Glutamatergic neuron (in vitro differentiated cells): ENCODE measurements at places on chromosomes 7 and 10.
A peak's percentile ranks its signal among the peaks of the same experiment; 100 is the strongest.

- DNase-seq: no peak
These were observed 15.5 kb upstream of the DNAJB12 start for GRCh38 chr10:72370201-72370722.

DNA sequence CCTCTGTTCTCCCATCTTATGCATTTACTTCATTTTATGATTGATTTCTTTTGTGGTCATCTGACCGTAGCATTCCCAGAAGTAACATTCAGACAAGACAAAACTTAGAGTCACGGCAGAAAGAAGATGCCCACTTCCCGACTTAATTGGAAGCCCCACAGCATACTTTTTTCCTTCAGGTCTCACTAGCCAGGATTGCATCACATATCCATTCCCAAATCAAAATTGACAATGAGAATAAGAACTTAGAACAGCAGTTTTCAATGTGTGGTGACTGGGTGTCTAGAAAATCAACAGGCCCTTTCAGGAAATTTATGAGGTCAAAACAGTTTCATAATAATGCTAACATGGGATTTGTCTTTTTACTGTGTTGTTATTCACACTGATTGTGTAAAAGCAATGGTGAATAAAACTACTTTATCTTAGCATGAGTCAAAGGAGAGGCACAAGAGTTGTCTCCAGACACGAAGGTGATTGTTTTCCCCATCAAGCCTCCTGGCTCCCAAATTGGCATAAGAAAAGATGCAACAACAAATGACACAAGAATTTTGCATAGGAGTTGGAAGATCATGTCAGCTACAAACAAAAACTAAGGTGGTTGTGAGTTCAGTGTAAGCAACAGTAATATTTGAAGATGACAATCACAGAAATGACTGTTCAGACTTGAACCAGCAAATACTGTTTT is 493.9 kb downstream of the HTR7 start:
- no peak for DNase-seq

GRCh38 chr10:89371079-89371478 is 6.8 kb upstream of the IFIT1B start:
- DNase-seq: no peak

DNA sequence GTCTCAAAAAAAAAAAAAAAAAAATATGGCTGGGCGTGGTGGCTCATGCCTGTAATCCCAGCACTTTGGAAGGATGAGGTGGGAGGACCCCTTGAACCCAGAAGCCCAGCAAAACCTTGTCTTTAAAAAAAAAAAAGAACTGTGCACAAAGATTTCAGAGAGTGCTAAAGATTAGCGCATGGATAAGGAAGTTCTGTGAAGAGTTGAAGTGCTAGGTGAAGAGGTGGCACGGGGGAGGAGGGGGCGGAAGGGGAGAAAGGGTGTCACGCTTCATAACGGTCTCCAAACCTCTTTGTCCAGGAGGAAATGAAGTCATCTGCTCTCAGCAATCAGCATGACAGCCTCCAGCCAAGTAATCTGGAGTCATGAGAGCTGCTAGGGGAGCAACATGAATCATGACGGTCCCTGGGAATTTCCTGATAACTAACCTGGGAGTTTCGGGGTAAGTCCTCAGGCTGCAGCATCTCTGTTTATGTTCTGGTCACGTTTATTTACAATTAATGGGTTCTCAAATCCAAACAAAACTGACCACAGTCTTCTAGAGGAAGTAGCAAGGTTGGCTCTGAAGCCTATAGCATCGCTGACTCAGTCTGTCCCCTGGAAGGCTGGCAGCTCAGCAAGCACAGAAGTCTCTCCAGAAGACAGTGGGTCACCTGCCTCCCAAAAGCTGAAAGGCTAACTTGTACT is 1.9 kb upstream of the PLAU start:
- no peak for DNase-seq

DNA sequence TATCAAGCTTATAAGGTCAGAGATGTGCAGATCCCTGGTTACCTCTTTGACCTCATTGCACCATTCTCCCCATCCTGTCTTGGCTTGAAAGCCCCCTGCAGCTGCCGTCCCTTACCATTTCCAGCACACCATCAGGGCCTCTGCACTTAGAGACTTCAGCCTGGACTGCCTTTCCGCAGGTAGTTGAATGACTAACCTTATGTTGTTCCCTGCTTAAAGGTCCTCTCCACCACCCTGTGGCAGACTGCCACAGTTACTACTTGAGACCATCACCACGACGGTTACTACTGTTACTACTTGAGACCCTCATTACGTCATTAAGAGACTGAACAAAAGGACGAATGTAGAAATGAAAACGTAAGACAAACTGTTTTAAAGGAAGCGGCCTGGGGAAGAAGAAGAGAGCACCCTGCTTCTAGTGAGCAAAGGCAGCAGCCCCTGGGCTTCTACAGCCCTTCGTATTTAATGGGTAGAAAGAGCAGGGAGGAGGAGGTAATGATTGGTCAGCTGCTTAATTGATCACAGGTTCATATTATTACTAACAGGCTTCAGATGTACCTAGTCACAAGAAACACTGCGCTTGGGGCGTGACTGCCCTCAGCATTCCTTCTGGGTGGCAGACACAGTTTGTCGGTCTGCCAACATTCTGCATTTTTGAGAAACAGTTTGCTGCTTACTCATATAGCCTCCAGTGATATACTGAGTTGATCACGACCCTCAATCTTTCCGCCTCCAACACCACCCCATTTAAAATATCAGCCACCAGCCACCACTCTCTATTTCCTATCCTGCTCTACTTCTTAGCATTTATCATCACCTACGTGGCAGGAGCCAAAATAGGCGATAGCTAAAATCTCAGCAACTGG is 74.1 kb upstream of the PARD3 start:
- no peak for DNase-seq

DNA sequence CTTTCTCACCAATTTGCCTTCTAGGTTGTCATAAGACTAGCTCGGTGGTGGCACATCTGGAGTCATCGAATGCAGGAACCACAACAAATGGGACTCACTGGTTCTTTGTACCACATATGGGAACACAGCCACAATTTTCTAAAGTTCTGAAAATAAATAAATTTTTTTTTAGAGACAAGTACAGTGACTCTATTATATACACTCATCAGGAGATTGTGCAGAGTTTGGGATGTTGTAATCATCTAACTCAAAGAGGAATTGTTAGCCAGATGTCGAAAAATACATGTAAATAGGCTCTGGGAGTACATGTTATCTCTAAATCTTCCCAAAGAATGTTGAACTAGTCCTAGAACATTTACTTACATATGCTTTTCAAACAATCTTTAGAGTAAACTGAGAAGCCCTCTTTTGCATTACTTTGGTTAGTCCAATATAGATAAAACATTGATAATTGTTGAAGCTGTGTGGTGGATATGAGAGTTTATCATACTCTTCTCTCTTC is 19.6 kb upstream of the SEPTIN7 start:
- no peak for DNase-seq

GRCh38 chr7:29875741-29876140 is 69.4 kb downstream of the WIPF3 start:
- DNase-seq: no peak

- no peak for DNase-seq
These were observed 616.9 kb upstream of the FOXK1 start for GRCh38 chr7:4065190-4065589.

- no peak for DNase-seq
These were observed 96.5 kb downstream of the STRA8 start for GRCh38 chr7:135330088-135330487.

DNA sequence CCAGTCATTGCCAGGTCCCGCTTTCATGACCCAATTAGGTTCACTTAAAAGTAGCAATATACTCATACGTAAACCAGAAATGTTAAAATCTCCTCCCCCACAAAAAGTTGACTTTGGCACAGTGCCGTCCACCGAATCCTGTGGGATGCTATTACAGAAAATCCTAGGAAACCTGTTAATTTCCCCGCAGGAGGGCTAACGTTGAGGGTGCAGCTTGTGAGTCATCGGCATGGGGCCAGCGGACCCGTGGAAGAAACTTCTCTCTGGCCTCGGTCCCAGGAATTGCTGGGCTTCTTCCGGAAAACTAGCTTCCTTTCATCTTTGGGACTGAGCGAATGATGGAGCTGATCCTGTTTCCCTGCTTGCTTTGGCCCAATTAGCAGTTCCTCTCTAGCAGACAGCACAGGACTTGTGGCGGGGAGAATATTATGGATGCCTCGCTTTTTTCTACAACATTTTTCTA is 13.5 kb downstream of the CRYGN start:
- no peak for DNase-seq

DNA sequence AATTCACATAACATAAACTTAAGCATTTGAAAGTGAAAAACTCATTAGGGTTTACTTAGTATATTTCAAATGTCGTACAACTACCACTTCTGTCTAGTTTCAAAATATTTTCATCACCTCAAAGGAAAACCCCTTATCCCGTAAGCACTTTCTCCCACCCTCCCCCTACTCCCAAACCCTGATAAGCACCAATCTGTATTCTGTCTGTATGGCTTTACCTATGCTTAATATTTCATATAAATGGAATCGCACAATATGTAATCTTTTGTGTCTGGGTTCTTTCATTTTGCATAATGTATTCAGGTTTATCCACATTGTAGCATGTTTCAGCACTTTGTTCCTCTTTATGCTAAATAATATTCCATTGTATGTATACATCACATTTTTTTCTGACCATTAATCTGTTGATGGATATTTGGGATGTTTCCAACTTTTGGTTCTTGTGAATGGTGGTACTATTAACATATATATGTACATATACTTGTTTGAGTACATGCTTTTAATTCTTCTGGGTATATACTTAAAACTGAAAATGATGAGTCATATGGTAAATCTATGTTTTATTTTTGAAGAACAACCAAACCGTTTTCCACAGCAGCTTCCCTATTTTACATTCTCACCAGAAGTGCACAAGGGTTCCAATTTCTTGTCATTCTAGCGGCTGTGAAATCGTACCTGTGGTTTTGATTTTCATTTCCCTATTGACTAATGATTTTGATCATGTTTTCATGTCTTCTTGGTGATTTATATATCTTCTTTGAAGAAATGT is 6.2 kb upstream of the STARD3NL start:
- no peak for DNase-seq

GRCh38 chr10:58480321-58480720 is 32.4 kb upstream of the BICC1 start:
- no peak for DNase-seq

DNA sequence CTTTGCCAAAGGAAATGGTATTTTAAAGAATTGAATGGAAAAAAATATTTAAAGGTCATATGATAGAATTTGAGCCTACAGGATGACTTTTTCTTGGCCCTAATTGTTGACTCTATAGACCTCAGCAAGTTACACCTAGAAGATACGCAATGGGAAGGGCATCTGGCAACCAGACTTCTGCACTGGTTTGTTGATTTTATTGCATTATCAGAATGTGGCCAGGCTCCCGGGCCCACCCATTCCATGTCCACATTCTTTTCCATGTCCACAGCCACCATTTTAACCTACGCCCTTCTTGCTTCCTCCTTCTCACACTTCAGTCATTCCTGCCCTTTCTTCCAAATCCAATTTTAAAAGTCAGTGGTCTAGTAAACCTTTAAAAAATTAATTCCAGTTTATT is 738.4 kb downstream of the SUGCT start:
- no peak for DNase-seq

DNA sequence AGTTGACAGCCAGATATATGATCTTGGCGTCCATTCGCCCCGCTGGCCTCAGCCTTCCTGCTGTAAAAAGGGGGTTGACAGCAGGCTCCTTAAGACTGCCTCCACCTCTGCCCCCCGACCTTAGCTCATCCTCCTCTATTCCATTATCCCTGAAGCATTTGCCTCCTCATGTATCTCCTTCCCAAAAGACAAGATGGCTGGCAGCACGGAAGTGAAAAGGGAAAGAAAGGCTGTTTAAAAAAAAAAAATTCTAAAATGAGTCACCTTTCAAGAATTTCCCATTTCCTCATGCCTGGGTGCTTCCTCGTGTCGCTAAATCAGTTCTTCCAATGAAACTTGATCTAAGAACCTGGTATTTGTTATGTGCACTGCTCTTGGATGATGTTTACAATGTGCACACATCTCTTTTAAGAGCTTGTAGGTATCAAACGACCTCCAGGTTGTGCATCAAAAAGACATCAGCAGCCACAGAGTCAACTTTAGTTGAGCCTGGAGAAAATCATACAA is 1.7 kb downstream of the SCRN1 start:
- no peak for DNase-seq

DNA sequence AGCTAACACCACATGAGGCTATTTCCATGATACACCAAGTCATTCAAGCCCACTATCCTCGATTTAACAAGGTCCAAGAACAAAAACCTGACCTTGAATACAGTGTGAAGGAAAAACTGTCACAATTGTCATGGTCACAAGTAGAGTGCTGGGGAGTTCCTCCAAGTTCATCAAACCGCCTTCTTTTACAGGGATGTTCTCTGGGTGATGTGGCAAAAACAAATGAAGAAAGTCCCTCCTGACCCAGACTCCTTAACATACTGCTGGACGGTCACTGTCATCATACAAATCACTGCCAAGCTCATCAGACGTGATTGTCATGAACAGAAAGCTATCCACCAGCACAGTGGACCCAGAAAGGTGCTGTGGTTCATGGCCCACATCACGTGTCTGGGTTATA is 28.9 kb downstream of the HIPK2 start:
- DNase-seq: no peak

GRCh38 chr7:134513169-134513752 is 14.1 kb upstream of the AKR1B10 start:
- peak; percentile 58 for DNase-seq

GRCh38 chr10:101080933-101081931 is 19.4 kb downstream of the KAZALD1 start:
- no peak for DNase-seq

DNA sequence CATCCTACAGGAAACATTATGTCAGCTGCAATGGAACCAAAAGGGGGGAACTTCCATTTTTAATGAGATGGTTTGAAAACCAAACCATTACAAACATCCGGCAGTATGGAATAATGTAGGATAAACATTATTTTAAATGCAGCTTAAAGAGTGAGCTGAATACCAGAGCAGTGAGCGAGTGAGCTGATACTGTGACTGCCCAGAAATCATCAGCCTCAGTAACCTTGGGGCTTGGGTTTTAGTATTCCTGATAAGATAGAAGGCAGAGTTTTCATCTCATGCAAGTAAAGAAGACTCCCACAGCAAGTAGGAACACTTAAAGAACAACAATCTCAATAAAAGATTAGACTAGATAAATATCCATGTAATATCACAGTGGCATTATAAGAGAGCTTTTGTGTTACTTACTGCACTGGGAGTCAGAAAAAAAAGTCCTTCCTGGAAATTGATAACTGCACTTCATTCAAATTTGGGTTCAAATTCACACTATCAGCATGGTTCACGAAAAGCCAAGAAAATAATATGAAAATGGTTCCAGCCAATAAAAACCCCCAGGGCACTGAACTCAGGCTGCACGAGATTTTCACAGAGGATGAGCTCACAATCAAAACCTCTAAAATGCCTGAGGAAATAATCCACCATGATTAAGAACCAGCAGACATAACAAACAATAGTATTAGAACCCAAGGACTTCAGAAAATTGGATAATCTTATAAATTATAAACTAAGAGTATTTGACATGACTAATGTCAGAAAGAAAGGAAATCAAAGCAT is 115.7 kb downstream of the MTPAP start:
- no peak for DNase-seq

- no peak for DNase-seq
These were observed 66.6 kb downstream of the VWC2 start for GRCh38 chr7:49839863-49840645.

- no peak for DNase-seq
These were observed 67.6 kb upstream of the GSDME start for GRCh38 chr7:24824896-24825295.
